Esophagus squamous epithelium (tissue), 5 donors: ENCODE measurements at places on chromosomes 5 and 9.

GRCh38 chr5:126741361-126741760 is 35.6 kb upstream of the LMNB1 start:
- no peak for DNase-seq

GRCh38 chr5:151660616-151661495 is 25.9 kb downstream of the SPARC start:
- no peak for DNase-seq

- DNase-seq = no peak
These were observed 366.9 kb upstream of the ZNF608 start for GRCh38 chr5:125113328-125113727.

DNA sequence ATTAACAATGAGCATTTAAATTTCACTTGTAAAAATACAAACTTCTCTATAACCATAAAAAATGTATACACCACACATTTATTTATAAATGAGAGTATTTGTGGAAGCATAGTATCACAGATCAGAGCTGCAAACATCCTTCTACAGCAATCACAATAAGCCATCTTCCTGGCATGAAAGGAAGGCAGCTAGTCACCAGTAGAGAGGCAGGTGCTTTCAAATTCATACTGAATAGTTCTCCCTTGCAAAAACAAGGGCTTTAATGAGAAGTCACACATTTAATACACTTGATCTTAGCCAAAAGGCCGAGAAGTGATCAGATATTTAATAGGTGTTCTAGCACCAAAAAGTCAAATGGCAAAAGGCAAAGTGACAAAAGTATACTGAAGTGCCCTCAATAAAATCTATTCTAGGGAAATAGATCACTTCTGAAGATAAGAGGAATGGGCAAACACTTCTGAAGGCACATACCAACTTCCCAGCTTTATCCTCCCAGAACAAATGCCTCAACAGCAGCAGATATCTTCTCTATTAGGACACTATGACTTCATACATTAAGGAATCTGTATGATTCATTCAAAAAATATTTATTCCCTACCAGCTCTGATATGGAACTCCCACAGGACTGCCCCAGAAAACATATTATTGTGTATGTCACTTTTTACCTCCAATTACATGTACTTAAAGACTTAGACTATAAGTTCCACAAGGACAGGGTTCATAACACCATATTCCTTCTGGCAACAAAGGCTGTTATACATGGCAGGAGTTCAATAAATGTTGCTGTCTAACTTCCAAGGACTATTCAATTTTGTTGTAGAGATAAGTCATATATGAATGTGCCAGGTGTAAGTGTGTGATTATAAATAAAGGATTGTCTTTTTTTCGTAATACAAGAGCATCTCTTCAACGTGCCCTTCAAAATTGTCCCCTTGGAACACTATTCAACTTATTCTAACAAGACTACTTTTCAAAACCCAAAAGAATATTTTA is 31.7 kb downstream of the MAPKAP1 start:
- no peak for DNase-seq

GRCh38 chr5:22850981-22851380 is 2.2 kb downstream of the CDH12 start:
- no peak for DNase-seq

GRCh38 chr5:55427157-55427556 is 107.6 kb downstream of the PLPP1 start:
- no peak for DNase-seq

- no peak for DNase-seq
These were observed 37.6 kb downstream of the ROPN1L start for GRCh38 chr5:10479154-10479721.

DNA sequence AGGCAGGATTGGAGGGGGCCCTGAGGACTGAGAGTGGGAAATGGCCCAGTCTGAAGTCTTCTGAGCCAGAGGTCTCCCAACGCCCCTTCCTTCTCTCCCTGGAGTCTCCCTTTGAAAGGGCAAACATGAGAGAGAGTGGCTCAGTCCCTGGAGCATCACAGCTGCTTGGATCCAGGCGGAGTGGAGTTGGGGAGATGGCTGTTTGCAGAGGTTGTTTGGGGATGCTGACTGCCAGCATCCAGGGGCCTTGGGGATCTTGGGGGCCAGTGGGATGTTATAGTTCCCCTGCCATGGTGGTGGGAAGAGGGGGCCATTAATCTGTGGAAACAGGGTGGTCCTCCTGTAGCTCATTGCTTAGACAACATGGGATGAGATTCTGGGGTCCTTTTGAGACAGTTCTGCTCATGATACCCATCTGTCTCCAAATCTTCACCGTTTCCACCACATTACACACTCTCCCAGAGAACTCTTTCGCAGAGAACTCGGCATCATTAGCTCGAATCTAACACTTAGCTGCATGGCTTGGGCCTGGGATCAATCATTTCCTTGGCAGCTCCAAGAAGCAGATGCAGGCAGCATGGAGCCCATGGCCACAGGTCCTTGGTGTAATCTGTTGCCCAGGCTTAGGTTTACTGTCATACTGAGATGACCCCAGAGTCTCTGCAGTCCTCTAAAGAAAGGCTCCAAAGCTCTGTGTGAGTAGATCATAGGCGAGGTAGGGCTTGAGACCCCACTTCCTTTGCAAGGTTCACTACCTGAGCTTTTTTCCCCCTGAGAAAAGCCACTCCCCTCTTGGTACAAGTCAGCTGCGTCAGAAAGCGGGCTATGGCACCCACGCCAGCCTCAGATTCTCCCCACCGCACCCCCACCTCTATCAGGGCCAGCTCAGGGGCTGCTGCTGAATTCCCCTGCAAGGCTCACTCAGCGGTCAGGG is 54.4 kb upstream of the SH3PXD2B start:
- DNase-seq = no peak

- no peak for DNase-seq
These were observed 172.2 kb downstream of the APBA1 start for GRCh38 chr9:69499959-69500358.

DNA sequence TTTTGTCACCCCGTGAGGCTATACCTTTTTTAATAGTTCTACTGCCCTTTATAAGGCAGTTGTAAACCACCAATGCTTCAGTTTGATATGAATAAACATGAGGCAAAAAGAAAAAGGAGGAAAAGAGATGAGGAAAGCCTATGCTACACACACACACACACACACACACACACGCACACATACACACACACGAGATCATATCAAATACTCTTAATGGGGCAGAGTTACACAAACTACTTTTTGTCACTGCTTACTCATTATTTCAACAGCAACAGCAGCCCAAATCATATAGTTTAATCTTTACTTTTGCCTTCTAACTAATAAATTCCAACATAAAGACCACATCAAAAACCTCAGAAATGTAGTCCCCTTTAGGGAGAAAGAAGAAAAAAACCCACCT is 116.8 kb upstream of the PAM start:
- DNase-seq = no peak

- no peak for DNase-seq
These were observed 118.0 kb upstream of the OR13F1 start for GRCh38 chr9:104386013-104386412.

GRCh38 chr5:30561771-30562170 is 631.7 kb upstream of the CDH6 start:
- DNase-seq = no peak

GRCh38 chr5:154214371-154215106 is 24.0 kb downstream of the GALNT10 start:
- DNase-seq = no peak

- no peak for DNase-seq
These were observed 20.8 kb downstream of the TMEM245 start for GRCh38 chr9:109098960-109099308.

DNA sequence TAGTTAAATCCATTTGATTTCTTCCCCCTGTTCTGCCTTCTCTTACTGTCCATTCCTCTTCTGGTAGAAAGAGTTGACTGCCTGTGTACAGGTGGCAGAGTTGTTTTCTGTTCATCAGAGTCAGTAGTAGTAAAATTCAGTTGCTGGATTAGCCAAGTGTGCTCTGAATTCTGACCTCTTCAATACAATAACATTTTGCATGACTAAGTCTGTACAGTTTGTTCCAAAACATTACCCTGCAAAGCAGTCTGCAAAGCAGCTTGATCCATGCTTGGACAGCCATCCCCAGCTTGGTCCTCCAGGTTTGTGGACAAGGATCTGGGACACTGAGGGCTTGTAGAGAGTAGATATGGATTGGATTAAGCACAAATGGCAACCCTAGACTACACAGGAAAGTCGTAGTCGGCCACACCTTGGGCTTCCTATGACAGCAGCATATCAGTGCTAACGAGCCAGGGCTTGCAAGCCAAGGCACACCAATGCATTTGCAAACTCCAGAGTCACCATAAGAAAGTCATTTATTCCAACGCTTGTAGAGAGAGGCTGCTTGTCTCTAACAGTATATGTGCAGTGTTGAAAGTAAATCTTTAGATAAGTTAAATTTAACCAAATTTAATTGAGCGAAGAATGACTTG is 25.2 kb downstream of the IL12B start:
- no peak for DNase-seq

DNA sequence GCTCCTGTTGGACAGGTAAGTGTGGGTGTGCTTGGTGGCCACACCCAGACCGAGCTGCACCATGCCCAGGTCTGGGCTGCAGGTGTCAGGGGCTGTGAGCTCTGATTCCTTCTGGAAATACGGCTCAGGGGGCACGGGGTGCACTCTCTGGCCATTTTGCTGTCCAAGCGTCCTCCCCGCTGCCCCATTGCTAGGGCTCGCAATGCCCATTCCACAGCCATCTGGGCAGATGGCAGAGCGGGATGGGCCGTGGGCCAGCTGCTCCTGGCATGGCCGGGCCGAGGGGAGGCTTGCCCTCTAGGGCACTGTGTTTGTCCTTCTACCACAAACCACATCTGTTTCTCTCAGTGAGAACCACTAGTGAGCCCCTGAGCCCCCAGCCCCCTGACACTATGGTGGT is 67.9 kb upstream of the RXRA start:
- no peak for DNase-seq

DNA sequence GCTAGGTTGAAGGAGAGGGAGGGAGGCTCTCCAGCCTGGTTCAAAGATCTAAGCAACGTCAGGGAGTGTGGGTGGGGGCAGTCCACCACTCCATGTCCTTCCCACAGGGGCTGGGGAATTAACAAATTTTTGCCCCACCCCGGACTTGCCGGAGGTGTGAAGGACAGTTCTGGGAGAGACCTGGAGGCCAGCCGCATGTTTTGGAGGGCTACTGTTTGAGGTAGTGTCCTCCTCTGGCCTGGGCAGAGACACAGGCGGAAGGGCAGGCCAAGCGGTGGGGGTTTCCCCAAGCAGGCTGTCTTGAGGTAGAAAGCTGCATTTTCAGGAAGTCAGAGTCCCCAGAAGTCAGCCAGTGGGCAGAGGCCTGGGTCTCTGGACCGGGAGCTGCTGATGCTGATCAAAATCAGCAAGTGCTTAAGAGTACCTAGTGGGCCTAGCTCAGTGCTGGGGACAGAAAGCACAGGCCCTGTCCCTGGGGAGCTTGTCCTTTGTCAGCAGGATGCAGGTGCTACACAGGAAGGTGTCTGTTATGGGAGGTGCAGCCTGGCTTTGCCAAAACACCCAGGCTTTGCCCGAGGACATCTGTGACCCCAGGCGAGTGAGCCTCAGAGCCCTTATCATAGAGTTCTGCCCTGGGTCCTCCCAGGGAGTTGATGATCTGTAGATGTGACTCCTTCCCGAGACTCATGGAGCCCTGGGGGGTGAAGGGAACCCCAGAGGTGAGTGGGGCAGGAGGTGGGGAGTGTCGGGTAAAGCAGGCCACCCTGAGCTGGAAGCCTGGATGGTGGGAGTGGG is 18.5 kb downstream of the JADE2 start:
- no peak for DNase-seq

DNA sequence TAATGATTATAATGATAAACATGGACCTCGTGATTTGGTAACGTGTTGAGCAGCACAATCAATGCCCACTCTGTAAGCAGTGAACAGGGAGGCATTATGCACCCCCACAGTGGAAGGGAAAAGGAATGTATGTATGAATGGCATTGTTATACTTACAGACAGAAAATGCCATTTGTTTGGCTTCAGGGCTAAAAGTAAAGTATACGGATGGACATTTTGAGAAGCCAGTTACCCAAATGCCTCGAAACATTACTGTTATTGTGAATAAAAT is 260.2 kb upstream of the PPP1R2B start:
- no peak for DNase-seq

- DNase-seq = no peak
These were observed 426.7 kb downstream of the ZSWIM6 start for GRCh38 chr5:61758711-61759110.

GRCh38 chr9:137195525-137196220 is 4.9 kb downstream of the TPRN start:
- DNase-seq = no peak

DNA sequence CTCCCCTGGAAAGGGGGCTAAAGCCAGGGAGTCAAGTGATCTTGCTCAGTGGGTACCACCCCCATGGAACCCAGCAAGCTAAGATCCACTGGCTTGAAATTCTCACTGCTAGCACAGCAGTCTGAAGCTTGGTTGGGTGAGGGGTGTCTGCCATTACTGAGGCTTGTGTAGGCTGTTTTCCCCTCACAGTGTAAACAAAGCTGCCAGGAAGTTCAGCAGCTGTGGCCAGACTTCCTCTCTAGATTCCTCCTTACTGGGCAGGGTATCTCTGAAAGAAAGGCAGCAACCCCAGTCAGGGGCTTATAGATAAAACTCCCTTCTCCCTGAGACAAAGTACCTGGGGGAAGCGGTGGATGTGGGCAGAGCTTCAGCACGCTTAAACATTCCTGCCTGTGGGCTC is 17.1 kb upstream of the EPB41L4A start:
- DNase-seq = no peak

DNA sequence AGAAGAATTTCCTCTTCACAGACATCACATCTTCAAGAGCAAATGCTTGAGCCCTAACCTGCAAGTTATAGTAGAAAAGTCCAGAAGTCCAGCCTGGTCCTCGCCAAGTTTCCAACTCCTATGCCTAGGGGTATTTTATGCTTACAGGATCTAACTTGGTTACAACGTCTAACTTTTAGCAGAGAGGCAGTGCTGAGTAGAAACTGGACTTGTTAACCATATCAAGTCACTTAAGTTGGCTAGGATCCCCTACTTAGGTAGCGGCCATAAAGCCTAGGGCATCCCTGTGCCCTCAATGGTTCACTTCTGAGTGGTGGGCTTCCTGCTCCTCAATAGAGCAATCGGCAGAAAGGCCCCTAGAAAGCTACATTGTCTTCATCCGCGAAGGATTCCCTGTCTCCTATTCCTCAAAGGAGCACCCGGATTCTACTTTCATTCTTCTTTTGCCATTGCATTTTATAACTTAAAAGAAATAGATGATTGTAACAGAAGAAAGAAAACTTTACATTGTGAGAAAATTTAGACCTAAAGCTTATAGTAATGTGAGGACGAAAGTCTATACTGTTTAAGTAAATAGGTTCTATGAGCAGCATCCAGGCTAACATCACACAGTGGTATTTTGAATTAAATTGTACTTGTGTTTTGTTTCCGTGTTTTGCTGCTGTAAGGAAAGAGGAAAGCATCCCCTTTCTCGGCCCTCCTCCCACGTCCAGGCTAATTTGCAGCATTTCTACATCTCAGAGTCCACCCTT is 1.3 kb upstream of the MTAP start:
- no peak for DNase-seq

DNA sequence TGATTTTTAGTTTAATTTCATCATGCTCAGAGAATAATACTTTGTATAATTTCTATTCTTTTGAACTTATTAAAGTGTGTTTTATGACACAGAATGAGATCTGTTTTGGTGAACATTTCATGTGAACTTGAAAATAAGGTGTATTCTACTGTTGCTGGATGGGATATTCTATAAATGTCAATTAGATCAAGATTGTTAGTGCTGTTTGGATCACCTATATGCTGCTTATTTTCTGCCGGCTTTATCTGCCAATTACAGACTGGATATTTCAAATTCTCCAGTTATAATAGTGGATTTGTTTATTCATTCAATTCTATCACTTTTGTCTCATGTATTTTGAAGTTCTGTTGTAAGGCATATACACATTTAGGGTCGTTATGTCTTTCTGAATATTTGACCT is 720.7 kb upstream of the RIOK2 start:
- no peak for DNase-seq
